ENCODE measurements at places on chromosomes 16 and 17.

GRCh38 chr16:48102083-48103008 lies 53.4 kb downstream of the ABCC12 start:
- DNase-seq, result no peak

DNA sequence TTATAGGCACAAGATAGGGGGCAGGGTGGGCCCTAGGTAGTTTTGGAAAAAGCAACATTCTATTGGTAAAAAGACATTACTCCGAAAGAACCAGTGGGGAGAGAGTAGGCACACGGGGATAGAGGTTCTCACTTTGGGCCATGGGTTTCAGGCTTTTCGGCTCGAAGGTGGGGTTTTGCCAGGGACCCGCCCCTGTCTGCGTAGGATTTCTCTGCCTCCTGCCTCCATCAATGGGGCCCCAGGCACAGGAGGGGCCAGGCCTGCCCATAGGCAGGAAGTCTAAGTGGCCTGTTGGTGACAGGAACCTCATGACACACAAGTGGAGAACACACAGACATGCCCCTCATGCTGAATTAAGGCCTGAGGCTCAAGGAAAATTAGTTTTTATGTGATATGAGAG lies 57.5 kb downstream of the RNF213 start:
- DNase-seq, result no peak

GRCh38 chr17:76755285-76755684 lies 17.4 kb downstream of the MFSD11 start:
- no peak for DNase-seq

DNA sequence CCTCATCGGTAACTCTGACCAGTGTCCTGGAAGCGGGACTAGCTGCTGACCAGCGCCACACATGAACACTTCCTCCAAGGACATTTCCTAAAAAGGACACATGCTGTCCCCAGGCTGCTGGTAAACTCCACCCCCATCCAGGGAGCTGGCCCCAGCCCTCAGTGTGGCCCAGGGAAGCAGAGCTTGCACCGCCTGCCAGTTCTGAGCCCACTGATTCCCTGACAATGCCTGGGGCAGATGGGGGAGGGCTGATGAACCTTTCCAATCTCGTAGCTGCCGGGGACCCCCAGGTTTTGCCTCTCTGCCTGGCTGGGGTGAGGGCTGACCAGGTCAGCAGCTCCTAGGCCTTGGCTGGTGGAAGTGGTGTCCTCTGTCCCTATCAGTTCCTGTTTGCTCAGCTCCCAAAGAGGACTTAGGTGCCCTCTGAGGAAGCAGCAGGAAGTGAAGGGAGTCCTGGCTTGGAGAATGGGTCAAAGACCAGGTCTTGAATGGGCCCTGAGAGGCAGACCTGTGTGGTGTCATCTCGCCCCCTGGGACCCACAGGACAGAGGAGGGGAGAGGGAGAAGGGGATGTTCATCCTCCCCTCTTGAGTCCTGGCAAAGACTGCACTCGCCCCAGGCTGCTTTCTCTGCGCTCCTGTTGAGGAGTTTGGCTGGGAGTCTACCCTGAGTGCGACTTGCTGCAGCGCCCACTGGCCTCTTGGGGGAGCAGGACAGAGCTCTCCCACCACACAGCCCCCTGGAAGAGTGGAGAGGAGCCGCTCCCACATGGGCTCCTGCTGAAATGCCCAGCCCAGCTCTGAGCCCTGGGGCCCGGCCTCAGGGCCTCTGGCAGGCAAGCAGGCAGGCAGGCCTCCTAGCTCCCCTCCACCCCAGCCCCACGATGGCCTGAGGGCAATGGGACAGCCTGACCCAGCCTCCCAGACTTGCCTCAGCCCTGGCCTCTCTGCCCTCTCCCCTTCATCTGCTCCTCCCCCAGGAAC lies 16.8 kb downstream of the PDK2 start:
- DNase-seq, result no peak
